ENCODE measurements at places on chromosomes 2 and 18.

DNA sequence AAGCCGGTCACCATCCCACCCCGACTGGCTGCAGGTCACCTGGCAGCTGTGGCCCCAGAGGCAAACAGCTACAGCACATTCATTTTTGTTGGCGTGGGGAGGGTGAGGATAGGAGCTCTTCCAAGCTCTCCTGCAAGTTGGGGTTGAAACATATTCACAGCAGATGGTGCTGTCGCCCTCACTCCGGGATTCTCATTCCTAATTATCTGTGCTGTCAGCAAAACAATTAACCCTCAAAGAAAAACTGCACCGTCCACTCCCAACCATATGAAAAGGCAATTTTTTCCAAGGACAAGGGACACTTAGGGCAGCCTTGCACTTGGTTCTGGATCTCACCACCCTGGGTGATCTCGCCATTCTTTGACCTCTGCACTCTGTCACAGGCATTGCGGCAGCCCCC lies 68.6 kb downstream of the ZBTB7C start:
- no peak overlapping the region for H3K27ac ChIP-seq
- no peaks in the 10 kb centered on the region for H3K36me3 ChIP-seq
- no peaks in the 10 kb centered on the region for H3K4me1 ChIP-seq
- H3K4me3 ChIP-seq: no peak overlapping the region

DNA sequence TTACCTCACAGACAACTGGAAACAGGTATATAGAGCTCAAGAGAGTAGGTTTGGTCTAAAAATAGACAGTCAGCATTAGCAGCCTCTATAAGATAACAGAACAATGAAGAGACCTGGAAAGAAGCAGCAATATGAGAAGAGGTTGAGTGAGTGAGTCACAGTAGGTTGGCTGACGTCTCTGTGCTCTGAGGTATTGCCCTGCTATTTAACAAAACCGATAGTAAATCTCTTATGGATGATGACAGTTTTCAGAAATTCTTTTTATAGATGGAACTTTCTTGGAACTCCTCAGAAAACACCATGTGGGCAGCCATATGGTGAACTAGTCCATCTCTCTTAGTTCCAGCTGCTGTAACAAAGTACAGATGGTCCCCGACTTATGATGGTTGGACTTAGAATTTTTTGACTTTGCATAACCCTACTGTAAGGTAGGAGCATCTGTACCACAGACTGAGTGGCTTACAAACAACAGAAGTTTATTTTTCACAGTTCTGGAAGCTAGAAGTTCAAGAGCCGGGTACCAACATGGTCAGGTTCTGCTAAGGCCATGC lies 123.5 kb downstream of the MBD2 start:
- no peak for DNase-seq
- no peaks in the 10 kb centered on the region for H3K4me1 ChIP-seq
- no peak overlapping the region for H3K27ac ChIP-seq

- no peak overlapping the region for H3K27ac ChIP-seq
- H3K27me3 ChIP-seq: no peaks in the 10 kb centered on the region
- H3K4me1 ChIP-seq: no peaks in the 10 kb centered on the region
- no peaks in the 10 kb centered on the region for H3K36me3 ChIP-seq
- DNase-seq: no peak
- H3K4me3 ChIP-seq: no peak overlapping the region
Observed at GRCh38 chr2:35255826-35256225, 1099.8 kb upstream of the CRIM1 start.

DNA sequence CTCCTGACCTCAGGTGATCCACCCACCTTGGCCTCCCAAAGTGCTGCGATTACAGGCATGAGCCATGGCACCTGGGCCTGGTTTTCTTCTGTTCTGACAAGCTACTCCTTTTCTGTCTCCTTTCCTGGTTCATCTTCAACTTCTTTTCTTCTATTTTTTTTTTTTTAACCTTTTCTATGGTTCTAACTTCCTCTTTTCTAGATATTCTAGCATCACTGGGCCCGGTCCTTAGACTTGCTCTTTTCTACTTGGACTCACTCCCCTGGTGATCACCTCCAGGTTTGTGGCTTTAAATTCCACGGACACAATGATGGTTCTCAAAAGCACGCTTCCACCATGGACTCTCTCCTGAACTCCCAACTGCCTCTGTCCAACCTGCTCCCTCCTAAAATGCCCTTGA lies 2.0 kb downstream of the EIF2AK2 start:
- no peaks in the 10 kb centered on the region for H3K36me3 ChIP-seq
- no peak overlapping the region for H3K27ac ChIP-seq
- H3K4me1 ChIP-seq: peaks cover 36% of the 10 kb centered on the region

DNA sequence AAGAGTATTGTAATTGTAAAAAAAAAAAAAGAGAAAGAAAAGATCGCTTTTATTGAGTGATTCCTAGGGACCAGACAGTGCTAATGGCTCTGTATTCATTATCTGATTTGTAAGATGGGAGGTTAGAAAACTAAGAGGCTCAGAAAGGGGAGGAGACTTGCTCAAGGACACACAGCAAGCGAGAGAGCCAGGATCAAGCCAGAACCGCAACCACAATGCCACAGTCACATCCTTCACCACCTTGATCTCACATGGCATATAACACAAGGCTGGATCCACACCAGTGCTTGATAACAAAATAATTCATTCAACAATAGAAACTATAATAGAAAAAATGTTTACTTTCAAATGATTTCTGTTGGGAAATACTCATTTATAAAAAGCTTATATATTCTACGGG lies 37.5 kb downstream of the TFCP2L1 start:
- H3K4me3 ChIP-seq: no peak overlapping the region
- H3K27ac ChIP-seq: no peak overlapping the region
- H3K36me3 ChIP-seq: no peaks in the 10 kb centered on the region
- H3K27me3 ChIP-seq: no peaks in the 10 kb centered on the region

DNA sequence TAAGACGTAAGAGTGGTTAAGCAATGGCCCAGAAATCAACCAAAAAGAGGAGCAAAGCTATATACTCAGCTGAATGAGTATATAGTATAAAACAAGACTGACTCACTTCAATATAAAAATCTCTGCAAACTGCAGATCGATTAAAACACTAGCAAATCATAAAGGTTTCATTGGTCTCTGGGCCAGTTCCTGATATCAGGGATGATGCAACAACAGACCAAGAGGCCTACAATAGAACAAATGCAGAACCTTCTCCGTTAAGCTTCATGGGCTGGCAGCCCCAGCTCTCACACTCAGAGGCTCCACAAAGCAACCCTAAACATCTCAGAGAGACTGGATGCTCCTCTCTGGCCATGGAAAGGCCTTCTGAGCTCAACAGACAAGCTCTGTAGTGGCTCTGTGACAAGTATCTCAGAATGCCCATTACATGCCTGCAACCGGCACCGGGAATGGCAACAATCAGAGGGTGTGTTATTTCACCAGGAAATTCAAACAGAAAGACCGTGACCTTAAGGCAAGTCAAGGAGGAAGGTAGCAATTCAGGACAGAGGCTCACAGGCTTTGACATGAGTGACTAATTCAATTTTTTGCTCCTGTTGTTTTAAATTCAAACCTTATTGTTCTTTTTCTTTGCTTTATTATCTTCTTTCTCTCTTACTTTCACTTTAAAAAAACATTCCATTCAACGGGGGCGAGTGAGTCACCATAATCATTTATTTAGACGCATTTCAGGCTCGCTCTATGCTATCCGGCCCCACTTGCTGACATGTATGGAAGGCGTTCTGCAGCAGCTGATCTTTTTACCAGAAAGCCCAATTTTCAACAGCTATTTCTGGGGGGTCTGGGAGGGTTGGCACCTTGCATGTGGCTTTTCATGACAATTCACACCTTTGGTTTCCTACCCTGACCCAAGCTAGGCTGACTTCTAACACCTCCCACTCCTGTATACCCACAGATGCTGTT lies 15.1 kb downstream of the CYRIA start:
- H3K36me3 ChIP-seq: no peaks in the 10 kb centered on the region
- no peak overlapping the region for H3K4me3 ChIP-seq
- H3K27me3 ChIP-seq: no peaks in the 10 kb centered on the region
- no peaks in the 10 kb centered on the region for H3K4me1 ChIP-seq
- DNase-seq: no peak

DNA sequence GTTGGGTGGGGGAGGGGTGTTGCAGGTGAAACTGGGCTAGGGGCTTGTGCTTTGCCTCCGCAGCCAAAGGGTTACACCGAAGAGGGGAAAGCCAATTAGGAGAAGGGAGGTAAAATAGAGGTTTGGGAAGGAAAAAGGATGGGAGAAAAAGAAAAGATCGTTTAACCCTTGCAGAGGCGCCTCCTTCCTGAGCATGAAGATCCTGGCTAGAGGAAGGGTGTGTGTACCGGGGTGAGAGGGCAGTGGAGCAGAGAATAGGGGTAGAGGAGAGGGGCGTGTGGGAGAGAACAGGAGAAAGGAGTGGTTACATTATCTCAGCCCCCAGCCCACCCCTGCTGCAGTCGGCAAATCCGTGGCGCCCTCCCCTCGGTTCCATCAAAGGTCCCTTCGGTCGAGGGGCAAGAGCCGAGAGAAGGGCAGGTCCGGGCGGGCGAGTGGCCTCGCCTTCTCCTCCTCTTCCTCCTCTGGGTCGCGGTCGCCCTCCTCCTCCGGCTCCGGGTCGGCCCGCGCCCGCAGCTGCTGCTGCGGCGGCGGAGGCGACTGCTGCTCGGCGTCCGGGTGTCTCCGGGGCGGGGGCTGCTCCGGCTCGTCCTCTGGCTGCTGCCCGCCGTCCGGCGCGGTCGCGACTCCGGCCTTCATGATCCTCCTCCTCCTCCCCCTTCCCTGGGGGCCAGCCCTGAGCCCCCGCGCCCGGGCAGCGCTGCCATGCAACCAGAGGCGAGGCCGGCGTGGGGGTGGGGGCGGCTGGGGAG lies 1.1 kb downstream of the MARCHF4 start:
- H3K27me3 ChIP-seq: peaks cover 45% of the 10 kb centered on the region
- H3K36me3 ChIP-seq: no peaks in the 10 kb centered on the region
- no peak for DNase-seq

DNA sequence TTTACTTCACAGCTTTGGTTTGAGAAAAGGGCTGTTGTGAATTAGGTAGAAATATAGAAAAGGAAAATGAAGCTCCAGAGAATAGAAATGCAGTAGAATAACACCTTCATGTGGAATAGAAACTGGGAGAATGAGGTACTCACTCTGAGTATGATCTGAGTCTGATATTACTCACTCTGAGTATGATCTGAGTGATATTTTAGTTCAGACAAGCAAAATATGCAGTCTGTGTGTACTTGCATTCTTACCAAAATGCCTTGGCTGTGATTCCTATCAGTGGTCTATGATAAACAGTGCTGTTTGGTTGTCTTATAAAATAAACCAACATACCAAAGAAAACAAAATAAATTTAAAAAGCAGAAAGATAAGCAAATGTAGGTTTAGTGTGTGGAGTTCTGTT lies 487.6 kb downstream of the THSD7B start:
- DNase-seq: no peak
- no peaks in the 10 kb centered on the region for H3K4me1 ChIP-seq
- no peak overlapping the region for H3K4me3 ChIP-seq
- H3K27ac ChIP-seq: no peak overlapping the region
- no peaks in the 10 kb centered on the region for H3K27me3 ChIP-seq
- no peaks in the 10 kb centered on the region for H3K36me3 ChIP-seq

DNA sequence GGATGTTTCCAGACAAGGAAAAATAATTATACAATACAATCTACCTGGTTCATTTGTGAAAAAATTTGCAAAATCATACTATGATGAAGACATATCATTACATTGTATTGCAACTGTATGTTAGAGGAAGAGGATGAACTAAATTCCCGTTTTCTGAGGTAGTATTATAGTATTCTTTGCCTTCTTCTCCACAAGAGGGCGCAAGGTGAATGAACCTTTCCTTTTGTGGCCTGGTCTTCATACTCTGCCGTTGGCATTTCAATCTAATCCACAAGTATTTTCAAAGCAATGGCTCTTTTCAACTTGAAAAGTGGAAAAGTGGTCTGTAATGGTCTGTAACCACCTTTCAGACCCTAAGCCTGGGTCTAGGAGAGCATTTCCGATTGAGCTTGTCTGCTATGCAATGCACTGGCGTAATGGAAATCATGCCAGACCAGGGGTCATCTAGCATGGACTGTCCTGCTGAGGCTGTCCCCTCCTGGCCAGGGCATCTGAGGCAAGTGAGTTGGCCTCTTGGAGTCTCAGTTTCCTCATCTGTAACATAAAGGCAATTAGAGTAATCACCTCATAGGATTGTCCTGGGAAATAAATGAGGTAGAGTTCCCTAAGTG lies 30.8 kb upstream of the ZNF396 start:
- H3K27ac ChIP-seq: no peak overlapping the region
- H3K4me3 ChIP-seq: no peak overlapping the region
- H3K27me3 ChIP-seq: peaks cover 2% of the 10 kb centered on the region
- peak; percentile 71 for DNase-seq

GRCh38 chr2:157751462-157752058 lies 122.9 kb upstream of the ACVR1C start:
- no peaks in the 10 kb centered on the region for H3K4me1 ChIP-seq
- H3K36me3 ChIP-seq: peaks cover 58% of the 10 kb centered on the region
- no peak overlapping the region for H3K27ac ChIP-seq
- DNase-seq: no peak

DNA sequence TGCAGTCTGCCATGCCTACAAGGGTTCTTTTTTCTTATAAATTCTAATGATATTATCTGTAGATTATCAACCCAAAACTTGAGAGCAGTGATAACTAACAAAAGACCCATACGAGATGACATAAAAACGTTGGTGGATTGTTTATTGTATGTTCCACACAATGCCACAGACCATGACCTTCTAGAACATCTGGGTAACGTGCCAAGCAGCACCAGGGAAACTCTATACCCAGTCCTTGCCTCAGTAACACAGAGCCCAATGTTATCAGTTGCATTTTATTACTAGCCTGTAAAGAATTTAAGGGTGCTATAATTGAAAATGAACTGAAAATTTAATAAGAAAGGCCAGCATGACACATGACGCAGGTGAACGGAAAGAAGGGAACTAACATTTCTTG lies 99.1 kb upstream of the UGP2 start:
- no peak for DNase-seq
- peaks cover 4% of the 10 kb centered on the region for H3K27me3 ChIP-seq
- no peak overlapping the region for H3K4me3 ChIP-seq
- H3K27ac ChIP-seq: no peak overlapping the region

DNA sequence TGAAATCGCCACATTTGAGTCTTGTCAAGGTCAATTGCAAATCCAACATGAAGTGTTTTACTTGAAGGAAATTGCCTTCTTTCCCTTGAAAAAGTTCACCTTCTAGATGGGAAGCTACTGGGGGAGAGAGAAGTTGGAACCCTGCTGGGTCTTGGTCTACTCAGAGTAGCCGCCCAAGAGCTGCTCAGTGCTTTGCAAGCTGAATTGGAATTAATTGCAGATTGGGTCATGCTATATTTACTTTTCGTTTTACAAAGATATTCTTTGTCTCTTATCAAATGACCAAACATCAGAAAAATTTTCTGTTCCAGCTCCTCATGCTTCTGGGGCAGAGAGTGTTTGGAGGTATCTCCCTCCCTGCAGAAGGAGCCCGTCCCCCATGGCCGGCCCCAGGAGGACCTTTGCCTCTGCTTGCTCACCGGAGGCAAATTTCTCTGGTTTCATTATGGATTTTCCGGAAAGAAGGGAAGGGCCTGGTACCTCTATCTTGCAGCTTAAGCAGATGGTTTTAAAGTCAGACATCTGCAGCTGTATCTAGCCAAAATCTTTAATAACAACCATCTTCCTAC lies 289.7 kb downstream of the MYT1L start:
- no peaks in the 10 kb centered on the region for H3K36me3 ChIP-seq
- H3K27me3 ChIP-seq: no peaks in the 10 kb centered on the region
- no peaks in the 10 kb centered on the region for H3K4me1 ChIP-seq

GRCh38 chr2:85718885-85719492 lies 24.8 kb downstream of the GNLY start:
- no peak overlapping the region for H3K27ac ChIP-seq
- no peaks in the 10 kb centered on the region for H3K4me1 ChIP-seq
- no peak for DNase-seq
